ENCODE measurements at places on chromosomes 5 and 9. TPM values are rescaled to one million over a fixed set of nuclear protein-coding genes. Genes with fewer than 3 reads are reported as not detected.

Gene PCDH12
- 2.6 TPM for total RNA-seq

Gene ATOSB
- total RNA-seq, result 9.1 TPM

Gene HMMR
- 118 TPM for total RNA-seq

Gene MYORG
- 2.9 TPM for total RNA-seq

Gene SPATA31C1
- not detected for total RNA-seq

Gene TAS2R1
- not detected for total RNA-seq

Gene DRD1
- not detected for total RNA-seq

Gene FAM221B
- not detected for total RNA-seq

Gene ACER2
- 1.8 TPM for total RNA-seq

Gene LIX1
- total RNA-seq, result not detected

Gene CLTA
- total RNA-seq, result 144 TPM

Gene F2RL1
- 2.3 TPM for total RNA-seq

Gene HMHB1
- not detected for total RNA-seq

Gene PCDHGA9
- total RNA-seq, result not detected

Gene OR1Q1
- not detected for total RNA-seq

Gene CCNB1
- total RNA-seq, result 189 TPM

Gene PCDHGA11
- total RNA-seq, result not detected

Gene TAL2
- total RNA-seq, result not detected

Gene CYLC2
- total RNA-seq, result not detected

Gene PCDHGA1
- total RNA-seq, result not detected

Gene ORM1
- not detected for total RNA-seq

Gene PCDHGB2
- 0.10 TPM for total RNA-seq

Gene FCN2
- not detected for total RNA-seq

Gene SOHLH1
- total RNA-seq, result not detected

Gene PALM2AKAP2
- 0.36 TPM for total RNA-seq

Gene PCDHB11
- not detected for total RNA-seq

Gene DBH
- not detected for total RNA-seq

Gene SPINK6
- not detected for total RNA-seq

Gene CD74
- total RNA-seq, result 251 TPM

Gene RAD1
- 36.2 TPM for total RNA-seq

Gene TERT
- 4.7 TPM for total RNA-seq

Gene ARL14EPL
- not detected for total RNA-seq

Gene ACSL6
- 6.0 TPM for total RNA-seq

Gene LYRM7
- total RNA-seq, result 18.6 TPM

Gene SPINK4
- not detected for total RNA-seq

Gene SOWAHA
- not detected for total RNA-seq

Gene CD14
- 0.62 TPM for total RNA-seq

Gene NTRK2
- 0.45 TPM for total RNA-seq

Gene ANKRD18B
- total RNA-seq, result 0.31 TPM

Gene CCNI2
- 4.2 TPM for total RNA-seq

Gene FOXB2
- total RNA-seq, result not detected

Data from activated CD4-positive, alpha-beta memory T cell treated with anti-CD3 and anti-CD28 coated beads for 36 hours (primary cell).